ENCODE measurements at places on chromosomes 5 and 9. TPM values are rescaled to one million over a fixed set of nuclear protein-coding genes. Genes with fewer than 3 reads are reported as not detected.

- DNase-seq: no peak
These were observed 126.8 kb downstream of the SLC1A3 start for GRCh38 chr5:36733183-36733582.

SH3RF2 gene
- 41.2 TPM for total RNA-seq

DNA sequence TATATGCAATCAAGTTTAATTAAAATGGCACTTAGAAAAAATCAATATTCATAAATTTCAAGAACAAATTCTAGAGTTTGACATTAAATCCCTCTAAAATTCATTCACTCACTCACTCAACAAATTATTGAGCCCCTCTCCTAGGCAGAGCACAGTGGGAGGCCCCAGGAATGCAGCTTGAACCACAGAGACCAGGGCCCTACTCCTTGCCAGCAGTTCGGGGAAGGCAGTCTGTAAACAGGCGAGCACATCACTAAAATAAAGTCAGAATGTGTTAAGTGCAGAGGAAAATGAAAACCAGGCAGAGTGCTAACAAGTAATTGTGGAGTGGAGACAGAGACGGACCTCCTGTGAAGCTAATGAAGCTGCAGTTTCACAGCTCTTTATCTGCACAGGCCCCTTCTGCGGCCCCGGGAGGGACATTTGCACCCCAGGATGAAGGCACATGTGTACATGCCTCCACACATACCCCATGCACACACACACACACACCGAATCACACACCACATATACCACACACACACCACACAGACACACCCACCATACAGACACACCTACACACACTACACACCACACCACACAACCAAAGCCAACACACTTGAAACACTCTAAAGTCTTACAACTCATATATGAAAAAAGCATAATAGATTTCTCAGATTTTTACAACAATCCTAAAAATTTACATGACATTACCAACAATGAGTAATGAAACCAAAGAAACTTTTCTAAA is 40.5 kb downstream of the BHMT start:
- no peak for DNase-seq

IFNK gene
- total RNA-seq: not detected

GRCh38 chr5:176899946-176900779 is 1.0 kb upstream of the HK3 start:
- DNase-seq: peak; percentile 58

Measured in right atrium auricular region (tissue), 2 donors.